LoVo (cell line): ENCODE measurements at places on chromosomes 13 and 19.

GRCh38 chr19:56974556-56975207, 134.2 kb upstream of the PEG3 start:
- DNase-seq = no peak

DNA sequence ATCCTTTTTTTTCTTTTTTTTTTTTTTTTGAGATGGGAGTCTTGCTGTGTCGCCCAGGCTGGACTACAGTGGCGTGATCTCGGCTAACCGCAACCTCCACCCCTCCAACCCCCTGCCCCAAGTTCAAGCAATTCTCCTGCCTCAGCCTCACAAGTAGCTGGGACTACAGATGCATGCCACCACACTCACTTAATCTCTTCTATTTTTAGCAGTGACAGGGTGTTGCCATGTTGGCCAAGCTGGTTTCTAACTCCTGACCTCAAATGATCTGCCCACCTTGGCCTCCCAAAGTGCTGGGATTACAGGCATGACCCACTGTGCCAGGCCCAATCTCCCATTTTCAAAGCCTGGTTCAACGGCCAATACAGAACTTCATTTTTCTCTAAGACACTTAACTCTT, 9.1 kb downstream of the FOXO1 start:
- no peak for DNase-seq

DNA sequence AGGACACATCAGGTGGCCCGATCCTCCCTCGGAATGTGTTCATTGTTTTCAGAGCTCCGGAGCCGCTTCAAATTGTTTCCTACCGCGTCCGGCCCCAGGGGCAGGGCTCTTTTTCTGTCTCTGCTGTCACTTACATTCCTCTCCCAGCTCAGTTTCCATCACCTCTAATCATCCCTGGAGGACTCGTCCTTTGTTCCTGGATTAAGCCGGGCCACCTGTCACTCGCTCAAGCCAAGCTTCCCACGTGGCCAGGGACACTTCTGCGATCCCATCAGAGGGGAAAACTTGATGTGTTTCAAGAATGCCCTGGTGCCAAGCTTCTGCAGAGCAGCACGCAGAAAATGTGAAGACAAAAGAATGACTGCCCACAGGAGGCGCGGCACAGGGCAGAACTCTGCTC, 13.5 kb downstream of the IL17D start:
- no peak for DNase-seq

GRCh38 chr13:95723438-95723837, 46.5 kb downstream of the DNAJC3 start:
- no peak for DNase-seq

DNA sequence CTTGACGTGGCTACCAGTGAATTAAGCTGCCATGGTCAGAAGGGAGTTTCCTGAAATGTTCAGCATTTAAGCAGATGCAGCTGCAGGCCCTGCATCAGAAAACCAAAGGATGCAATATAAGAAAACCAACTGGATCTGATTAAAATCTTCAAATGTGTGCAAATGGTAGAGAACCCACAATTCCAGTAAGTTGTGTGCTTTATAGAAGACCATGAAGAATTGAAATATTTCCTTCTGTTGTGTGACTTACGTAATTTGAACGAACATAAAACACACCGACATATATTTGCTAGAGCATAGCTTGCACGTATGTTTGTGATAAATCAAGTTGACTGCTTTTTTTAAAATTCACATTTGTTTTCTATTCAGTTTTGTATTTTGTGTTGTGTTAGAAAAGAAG, 191.4 kb downstream of the COL4A1 start:
- no peak for DNase-seq

DNA sequence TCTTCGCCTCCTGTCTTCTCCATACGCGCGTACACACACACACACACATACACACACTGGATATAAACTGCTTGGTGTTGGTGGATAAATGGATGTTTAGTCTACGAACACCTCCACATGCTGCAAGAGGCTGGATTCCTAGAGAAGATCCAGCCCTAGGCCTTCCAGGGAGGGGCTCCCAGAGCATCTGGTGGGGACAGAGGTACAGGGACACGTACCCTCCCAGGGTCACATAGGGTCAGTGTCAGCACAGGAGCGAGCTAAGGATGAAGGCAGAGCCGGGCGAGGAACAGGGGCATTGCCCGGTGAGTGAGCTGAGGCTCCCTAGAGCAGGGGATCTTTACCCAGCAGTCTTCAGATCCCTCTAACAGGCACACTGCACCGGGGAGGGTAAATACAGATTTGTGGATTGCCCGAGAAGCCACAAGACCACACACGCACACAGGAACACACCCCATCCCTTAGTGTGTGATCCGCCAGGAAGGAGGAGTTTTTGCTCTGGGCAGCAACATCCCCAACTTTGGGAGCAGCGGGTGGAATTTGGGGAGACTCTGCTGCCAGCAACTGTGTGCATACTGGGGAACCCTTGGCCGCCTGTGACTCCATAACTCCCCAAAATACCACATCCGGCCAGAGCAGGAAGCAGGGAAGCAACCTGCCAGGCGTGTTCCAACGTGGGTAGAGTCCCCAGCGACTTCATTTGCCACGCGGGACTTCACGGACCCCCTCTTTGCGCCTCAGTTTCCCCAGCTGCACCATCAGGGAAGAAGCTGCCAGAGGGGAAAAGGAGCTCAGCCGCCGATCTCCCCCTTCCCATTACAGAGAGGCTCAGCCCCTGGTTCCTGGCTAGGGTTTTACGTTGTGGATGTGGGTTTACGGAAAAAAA, 5.8 kb upstream of the TLE2 start:
- no peak for DNase-seq

- no peak for DNase-seq
Measured at GRCh38 chr19:5206751-5207075, 133.9 kb downstream of the PTPRS start.

GRCh38 chr13:110813646-110814624, 100.4 kb downstream of the ING1 start:
- no peak for DNase-seq

DNA sequence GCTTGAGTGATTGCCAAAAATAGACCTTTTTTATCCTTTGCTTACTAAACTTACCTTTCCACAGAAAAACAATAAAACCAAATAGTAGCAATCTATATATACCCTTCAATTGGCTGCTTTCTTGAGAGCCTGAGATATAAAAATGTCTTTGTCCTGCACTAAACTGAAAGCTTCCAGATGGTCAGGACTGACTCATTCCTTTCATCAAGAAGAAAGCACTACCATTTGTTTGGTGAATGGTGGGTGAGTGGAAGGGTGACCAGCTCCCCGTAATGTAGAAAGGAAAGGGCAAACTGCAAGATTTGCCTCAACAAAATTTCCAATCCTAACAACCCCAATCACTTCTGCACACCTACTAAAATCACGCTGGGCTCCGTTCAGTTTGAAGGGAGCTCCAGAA, 67.8 kb downstream of the SACS start:
- DNase-seq = no peak

- no peak for DNase-seq
Measured at GRCh38 chr13:113888701-113889330, 24.9 kb upstream of the GAS6 start.

- no peak for DNase-seq
Measured at GRCh38 chr13:75383064-75383715, 98.8 kb downstream of the TBC1D4 start.

DNA sequence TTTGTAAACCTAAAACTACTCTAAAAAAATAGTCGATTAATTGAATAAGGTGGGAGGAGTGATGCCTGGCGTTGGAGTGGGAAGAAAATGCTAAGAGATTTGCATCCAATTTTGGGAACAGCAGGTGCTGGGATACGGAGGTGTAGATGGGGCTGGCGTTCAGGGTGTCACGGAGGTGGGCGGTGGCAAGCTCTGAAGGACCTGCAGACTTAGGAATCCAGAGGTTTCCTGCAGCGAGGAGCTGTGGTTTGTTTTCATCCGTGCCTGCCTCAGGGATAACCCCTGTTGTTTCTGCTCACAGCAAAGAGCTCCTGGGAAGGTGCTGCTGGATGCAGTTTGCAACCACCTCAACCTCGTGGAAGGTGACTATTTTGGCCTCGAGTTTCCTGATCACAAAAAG, 166.4 kb upstream of the RNF113B start:
- no peak for DNase-seq

DNA sequence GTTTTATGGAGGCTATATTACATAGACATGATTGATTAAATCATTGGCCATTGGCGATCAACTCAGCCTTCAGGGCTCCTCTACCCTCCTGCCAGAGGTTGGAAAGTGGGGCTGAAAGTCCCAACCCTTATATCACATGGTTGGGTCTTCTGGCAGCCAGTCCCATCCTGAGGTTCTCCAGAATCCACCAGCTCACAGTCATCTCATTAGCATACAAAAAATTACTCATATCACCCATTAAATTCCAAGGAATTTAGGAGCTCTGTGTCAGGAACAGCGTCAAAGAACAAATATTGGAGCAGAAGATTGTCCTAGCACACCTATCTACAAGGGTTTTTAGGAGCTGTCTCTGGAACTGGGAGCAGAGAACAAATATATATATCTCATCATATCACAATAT, 39.4 kb upstream of the FARP1 start:
- DNase-seq = no peak

DNA sequence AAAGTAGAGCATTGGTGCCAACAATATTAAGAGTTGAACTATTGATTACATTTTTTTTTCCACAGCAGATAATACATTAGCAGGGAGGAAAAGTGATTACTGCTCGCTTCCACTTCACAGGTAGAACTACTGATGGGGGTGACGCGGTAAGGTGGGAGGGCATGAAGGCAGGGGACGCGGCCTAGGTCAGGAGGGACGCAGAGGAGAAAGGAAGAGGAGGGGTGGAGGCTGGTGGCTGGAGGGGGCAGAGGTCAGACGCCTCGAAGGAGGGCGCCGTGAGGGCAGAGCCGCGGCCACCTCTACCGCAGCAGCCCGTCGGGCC, 287 bp upstream of the B3GLCT start:
- no peak for DNase-seq

GRCh38 chr19:1884291-1884718, 991 bp downstream of the ABHD17A start:
- no peak for DNase-seq

DNA sequence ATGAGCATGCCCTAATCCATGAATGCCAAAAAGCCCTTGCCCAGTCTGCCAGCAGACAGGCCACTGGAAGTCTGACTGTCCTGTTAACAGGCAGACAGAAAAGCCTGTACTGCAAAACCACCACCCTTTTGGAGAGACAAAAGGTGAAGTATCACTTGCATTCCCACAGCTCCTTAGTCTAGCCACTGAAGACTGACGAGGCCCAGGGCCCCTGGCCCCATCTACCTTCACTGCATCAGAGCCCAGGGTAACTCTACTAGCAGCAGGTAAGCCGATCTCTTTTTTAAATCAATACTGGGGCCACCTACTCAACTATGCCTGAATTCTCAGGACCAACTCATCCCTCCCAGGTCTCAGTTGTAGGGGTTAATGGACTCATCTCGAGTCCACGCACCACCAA, 45.5 kb downstream of the ZNF93 start:
- no peak for DNase-seq

DNA sequence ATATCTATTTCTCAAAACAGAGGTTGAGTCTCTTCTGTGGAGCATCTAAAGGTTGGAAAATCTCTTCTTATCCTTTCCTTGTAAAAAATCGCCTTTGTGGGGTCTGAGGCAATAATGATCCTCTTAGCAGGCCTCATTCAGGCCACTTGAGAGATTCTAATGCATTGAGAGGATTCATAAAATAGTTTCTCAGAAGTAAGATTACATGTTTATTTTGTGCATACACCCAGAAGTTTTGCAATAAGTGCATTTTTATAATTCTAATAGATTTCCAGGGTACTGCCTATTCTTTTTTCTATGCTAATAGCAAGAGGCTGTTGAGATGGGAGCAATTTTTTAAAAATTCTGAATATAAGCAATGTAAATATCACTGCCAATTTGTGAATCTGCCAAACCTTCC, 342.2 kb upstream of the KLF12 start:
- no peak for DNase-seq

DNA sequence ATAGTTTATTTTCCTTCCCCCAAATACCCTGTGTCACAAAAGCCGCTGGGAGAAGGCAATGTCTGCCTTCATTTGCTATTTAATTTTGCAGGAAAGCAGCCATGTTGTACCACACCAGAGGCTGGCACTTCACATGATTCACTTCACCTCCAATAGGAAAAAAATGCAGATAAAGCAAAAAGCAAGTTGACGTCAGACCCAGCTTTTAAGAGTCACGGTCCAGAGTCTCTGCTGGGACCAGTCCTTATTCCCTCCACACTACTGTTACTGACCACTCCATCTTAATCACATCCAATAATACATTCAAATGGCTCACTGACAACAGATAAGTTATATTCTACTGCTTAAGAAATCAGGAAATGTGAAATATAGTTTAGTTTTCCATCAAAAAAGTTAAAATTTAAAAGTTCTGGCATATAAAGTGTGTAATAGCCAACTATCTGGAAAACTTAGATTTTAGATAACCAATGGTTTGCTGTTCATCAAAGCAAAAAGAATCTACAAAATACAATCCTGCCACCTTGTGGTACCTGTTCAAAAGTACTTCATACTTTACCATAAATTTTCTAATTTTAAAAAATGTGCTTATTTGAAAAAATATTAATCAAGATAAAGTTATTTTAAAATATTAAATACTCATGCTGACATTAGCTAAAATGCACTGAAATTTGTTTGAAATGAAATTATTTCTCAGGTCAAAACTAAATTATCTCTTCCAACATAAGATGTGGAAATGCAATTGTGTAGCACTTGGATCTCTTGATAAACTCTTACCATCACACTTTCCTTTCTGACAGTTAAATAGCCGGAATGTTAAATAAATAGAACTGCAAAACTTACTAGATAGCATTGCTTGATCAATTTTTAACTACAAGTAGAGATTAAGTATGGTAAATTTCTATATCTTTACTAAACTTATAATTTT, 97.3 kb downstream of the SERP2 start:
- DNase-seq = peak; percentile 51
